Activated T-helper 1 cell treated with Interleukin-2 at 50 U/mL for 16 hours (primary cell): ENCODE measurements at places on chromosomes 12 and 14.

DNA sequence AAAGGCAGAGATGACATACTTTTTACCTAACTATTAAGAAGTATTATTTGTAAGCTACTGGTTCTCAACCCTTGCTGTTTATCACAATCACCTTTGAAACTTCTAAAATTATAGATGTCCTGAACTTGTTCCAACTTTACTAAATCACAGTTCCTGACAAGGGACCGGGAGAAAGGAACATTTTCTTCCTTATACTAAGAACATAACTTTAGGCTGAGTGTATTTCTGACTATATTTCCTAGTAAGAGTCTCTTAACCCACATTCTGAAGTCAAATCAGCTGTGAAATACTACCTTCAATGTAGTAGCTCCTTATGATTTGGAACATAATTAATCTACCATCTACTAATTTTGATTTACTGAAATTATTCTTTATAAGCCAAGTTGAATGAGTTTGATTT, 80.2 kb downstream of the BAZ1A start:
- DNase-seq = no peak

DNA sequence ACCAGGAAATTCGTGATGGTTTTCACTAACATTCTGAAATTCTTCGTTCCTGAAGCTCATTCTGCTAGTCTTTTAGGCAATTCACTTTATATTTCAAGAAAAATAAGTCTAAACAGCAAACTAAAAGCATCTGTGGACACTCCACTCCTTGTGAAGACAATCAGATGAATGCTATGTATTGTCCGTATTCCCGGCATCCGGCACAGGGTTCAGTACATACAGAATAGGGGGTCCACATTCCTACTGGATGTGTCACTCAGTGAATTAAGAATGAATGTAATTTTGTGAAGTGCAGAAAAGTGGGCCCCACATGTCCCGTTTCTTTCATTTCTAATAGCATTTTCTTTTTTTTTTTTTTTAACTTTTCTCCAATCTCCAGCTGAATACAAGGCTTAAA, 241.3 kb downstream of the GRIN2B start:
- no peak for DNase-seq

DNA sequence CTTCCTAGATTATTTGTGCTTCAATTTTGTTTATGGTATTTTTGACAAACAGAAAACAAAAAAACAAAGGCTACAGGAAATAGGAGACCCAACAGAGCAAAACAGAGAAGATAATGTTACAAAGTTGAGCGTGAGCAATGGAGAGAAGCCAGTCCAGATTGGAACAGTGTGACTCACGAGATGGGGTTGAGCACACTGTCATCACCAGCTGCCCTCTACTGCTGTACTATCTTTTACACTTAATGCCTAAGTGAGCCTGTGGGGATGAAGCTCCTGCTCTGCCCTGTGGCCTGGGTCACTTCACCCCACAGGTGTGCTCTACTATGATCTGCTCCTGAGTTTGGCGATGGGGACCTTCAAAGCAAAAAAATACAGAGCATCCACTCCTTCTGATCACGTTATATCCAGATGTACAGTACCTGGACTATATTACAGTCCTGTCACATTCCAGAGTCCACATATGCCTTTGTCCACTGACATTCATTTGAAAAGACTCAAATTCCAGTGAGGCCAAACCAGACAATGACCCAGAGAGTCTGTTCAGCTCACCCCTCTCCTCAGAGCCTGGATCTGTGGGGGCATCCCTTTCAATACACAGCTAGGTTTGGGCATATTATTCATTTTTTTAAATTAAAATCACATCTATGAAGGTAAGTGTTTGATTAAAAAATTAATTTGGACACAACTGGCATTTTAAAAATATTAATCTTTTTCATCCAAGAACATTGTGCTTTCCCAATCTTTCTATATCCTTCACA, 4.4 kb downstream of the IPO8 start:
- DNase-seq = no peak

DNA sequence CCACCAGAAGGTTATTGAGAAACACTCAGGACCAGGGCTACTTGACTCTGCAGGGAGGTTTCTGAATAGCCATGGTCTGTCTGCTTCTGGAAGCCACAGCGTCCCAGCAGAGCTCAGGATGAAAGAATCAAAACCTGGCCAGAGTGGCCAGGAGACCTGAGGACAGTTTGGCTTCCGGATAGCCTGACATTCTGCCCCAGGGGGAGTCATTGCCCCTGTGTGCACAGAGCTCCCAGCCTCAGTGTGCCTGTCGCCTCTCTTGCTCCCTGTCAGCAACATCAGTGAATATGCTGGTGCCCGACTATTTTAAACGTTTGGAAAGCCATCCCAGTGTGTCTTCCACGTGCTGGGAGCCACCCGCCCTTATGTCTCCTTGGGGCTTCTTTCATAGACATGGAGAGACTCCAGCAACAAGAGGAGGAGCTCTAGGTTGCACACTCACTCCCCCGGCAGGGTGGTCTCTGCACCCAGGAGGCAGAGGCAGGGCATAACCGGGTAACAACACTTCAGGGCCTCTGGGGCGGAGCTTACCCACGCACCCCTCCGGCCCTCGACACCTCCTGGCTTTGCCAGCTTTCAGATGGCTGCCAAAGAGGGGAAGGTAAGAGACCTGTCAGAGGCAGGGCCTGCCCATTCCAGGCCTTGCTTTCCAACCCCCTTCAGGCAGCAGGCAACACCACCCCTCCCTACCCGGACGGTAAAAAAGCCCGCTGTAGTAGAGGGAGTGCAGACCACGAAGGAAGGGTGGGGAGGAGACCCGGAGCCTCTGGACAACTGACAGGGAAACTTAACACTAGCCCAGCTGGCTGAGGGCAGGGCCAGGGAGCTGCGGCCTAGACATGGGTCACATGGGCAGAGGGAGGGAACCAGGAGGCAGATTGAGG, 19.0 kb upstream of the SLC6A12 start:
- DNase-seq = no peak
